GM20000 (cell line): ENCODE measurements at places on chromosomes 3 and 15.
A peak's percentile ranks its signal among the peaks of the same experiment; 100 is the strongest.

DNA sequence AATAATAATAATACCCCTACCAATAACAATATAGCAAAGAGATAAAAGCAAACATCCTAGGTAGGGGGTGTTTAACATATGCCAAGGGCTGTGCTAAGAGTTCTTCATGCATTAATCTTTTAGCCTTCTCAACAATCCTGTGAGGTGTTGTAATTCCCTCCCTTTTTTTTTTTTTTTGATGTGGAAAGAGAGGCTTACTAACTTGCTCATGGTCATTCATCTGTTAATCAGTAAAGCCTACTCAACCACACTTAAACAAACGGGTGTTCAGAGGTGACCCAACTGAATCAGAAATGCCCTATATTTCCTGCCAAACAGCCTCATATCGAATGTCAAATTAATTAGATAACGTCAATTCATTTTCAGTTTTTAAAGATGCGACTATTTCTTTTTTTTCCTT is 232.1 kb downstream of the CTNNB1 start:
- DNase-seq = no peak

DNA sequence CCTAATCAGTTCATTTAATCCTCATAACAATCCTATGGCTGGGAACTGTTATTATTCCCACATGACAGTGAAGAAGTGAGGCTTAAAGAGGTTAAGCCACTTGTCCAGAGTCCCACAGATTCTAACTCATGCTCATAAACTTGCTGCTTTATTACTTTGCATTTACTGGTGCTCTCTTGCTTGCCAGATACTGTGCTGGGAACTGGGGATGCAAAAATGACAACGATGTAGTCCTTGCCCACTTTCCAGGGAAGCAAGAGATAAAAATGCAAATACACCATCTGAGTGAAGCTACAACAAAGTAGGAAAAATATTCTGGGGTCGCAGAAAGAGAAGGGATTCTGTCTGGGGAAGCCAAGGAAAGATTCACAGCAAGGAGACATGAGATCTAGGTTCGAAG is 335.0 kb downstream of the VPS13C start:
- DNase-seq = no peak

GRCh38 chr3:19945969-19946831 is 697 bp upstream of the RAB5A start:
- DNase-seq = no peak

- DNase-seq = peak; percentile 49
These were observed 68.0 kb upstream of the XCR1 start for GRCh38 chr3:46095307-46095706.

DNA sequence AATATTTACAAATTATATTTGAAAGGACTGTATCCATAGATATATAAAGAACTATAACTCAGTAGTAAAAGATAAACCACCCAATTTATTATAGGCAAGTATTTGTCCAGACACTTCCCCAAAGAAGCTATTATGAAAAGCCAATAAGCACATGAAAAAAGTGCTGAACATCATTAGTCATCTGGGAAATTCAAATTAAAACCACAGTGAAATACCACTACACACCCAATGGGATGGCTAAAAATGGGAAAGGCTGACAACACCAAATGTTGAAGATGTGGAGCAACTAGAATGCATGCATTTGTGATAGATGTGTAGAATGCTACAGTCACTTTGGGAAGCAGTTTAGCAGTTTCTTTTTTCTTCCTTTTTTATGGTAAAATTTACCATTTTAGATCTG is 147.0 kb downstream of the PDE8A start:
- no peak for DNase-seq

DNA sequence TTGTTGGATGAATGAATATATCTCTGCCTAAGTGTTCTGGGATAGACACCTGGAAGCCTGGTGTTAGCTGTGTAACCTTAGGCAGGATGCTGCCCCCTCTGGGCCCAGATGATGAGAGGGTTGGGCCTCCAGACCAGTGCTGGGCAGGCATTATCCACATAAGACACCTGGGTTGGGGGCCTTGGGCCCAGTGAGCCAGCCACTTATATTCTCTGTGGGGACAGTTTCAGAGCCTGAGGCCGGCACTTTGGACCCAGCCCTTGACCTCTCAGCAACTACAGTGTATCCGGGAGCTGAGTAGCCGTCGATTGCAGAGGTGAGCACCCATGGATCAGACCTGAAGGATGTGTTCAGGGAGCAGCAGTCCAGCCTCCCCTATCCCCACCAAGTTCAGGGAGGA is 2.2 kb downstream of the HEMK1 start:
- no peak for DNase-seq

GRCh38 chr3:160676547-160677303 is at the start of gene ARL14:
Gene ARL14, plus strand, starts transcription at chr3:160677160. Its CDS starts 187 bp downstream, at chr3:160677347.
- DNase-seq = no peak

- DNase-seq = peak; percentile 15
These were observed 966 bp upstream of the C3orf80 start for GRCh38 chr3:160224256-160224655.

DNA sequence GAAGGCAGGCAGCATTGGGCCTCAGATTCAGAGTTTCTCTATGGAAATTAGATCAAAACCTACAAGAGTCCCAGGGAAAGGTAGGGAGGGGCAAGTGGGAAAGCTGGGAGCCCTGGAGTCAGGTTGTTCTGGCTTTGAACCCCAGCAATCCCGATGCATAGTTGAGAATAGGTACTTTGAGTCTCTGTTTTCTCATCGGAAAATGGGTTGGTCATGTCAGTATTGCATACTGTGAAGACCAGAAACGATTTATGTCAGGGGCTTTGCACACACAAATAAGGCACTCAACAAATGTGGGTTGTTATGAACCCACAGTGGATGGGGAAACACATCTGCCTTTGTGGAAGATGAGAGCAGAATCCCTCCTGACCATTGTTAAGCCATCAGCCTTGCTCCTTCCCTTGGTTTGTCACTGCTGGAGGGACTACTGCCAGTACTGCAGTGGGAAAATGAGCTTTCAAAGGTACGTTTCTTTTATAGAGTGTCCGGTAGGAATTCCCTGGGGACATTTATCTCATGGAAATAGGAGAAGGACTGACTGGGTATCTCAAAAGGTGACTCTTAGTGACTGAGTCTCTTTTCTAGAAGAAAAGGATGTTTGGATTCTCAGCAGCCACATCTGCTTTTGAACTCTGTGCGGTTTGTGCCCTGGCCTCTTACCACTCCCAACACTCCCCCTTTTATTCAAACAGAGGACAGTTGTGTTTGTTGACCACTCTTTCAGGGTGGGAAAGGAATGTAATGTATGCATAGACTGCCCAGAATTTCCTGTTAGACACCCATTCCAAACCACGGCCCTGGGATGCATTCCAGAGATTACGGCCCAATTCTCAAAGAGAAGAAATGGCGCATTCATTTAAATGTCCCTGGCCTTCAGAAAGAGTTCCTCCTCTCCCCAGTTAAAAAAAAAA is 54.6 kb upstream of the VILL start:
- DNase-seq = no peak

GRCh38 chr15:100141311-100142001 is 200.3 kb downstream of the ADAMTS17 start:
- DNase-seq = no peak

GRCh38 chr3:141930801-141931200 is 54.4 kb downstream of the ATP1B3 start:
- no peak for DNase-seq

- DNase-seq = no peak
These were observed 166.8 kb downstream of the TCF12 start for GRCh38 chr15:57085267-57085666.

DNA sequence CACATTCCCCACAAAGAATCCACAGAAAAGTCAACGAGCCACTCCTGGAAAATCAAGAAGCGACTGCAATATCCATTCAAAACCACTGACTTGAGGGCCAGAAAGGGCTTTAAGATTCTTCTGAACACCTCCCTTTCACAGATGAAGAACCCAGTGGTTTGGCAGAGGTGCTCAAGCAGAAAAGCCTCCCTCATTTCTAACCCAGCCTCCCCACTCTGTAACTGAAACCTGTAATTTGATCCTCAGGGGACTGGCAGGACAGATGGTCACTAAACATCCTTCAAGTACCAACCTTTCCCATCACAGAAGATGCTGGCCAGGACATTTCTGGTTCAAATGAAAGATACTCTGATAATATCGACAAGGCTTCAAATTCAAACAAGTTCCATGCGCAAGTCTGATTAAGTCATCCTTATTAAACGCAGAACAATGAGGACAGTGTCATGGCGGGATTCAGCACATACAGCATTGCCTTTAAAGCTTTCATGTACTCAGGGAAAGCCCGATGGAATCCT is 5.5 kb downstream of the SEMA5B start:
- DNase-seq = no peak

GRCh38 chr15:72939514-72940228 is 112.6 kb upstream of the NEO1 start:
- no peak for DNase-seq

- no peak for DNase-seq
These were observed 212.6 kb downstream of the ZBBX start for GRCh38 chr3:167167491-167167890.

DNA sequence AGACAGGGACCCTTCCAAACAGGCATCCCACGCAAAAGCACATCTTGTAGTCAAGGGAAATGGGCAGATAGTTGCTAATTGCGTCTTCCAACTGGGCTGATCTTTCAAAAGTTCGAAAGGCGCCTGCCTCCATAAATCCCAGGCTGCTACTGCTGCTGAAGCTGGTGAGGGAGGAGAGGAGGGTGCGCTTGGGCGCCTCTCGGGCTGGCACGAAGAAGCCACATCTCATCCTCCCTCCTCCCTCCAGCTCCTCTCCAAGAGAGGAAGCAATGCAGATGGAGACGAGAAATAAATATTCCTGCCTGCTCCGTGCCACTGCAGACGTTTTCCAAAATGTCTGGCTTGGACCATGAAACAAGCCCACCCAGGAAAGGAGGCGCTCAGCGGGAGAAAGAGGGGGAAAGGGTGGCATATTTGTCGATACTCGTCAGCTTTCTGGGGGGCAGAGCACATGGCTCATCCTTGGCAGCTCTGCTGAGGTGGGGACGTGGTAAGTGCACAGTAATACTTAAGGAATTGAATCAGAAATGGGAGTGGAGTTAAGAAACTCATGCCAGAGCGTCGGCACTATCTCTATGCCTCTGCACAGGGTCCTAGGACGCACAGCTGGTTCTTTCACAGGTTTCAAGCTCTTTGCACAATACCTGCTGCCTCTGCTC is 88.9 kb upstream of the FEZF2 start:
- DNase-seq = no peak

DNA sequence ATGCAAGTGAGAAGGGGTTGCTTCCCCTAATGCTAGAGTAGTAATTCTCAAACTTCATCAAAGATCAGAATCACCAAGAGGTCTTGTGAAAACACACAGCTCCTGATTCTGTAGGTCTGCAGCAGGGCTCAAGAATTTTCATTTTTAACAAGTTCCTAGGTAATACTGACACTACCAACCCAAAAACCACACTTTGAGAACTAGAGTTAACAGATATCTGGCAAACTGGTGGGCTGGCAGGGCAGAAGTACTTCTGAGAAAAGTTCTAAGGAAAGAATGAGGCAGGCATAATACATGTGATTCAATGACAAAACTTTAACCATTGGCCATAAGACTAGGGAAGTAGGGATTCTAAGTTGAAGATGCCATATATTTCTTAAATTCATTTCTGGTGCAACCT is 8.8 kb upstream of the MINDY2 start:
- DNase-seq = no peak

- DNase-seq = no peak
These were observed 99.4 kb upstream of the ADAMTSL3 start for GRCh38 chr15:83554558-83554957.

GRCh38 chr3:45225465-45226205 is 452 bp downstream of the TMEM158 start:
- peak; percentile 78 for DNase-seq

DNA sequence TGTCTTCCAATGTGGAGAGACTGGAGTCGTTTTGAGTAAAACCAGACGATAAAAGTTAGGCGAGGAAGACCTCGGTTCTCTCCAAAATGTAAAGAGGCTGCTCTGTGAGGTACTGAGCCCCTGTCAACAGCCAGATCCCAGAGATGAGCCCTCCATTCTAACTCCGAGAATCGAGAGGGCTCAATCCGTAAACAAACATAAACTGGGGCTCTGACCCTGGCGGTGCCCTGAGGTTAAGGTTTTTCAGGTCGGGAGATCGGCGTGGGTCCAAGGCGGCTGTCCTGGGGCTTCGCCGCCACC is 417 bp downstream of the TBCCD1 start:
- DNase-seq = peak; percentile 27

DNA sequence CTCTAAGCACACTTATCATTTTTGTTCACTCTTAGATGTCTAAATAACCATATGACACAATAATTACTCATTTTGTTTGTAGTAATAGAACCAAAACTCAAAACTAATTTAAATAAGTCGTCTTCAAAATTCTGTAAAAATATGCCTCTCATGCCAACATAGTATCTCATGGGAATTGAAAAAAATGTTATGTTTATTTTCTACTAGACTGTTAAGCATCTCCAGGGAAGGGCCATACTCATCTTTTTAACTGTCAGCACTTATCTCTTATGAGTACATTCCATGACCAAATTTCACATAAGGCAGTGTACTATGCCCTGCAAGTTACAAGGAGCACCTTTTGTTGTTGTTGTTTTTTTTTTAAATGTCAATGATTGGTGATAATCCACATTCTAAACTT is 18.3 kb upstream of the USF3 start:
- no peak for DNase-seq

DNA sequence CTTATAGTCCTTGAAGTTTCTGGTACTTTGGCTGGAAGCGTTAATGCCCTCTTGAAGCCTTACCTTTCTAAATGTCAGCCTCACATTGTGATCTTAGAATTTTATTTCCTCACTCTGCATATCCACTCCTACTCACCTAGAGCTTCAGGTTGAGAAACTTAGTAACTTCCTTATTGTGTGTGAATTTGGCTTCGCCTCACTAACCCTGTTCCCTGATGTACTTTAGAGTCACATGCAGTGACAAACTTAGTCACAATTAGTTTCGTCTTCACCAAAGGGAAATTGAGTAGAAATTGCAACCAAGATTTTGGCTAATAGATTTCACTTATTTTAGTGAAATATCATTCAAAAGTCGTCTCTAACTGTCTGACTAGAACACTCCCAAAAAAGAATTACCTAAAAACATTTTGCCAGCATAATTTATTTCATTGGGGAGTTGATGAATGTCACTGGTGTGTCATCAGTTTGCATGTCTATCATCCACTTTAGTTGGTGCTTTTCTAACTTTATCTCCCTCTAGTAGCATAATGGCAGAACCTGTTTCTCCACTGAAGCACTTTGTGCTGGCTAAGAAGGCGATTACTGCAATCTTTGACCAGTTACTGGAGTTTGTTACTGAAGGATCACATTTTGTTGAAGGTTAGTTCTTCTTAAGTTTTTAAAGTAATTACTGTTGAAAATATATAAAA is 960 bp downstream of the MFN1 start:
- peak; percentile 72 for DNase-seq

DNA sequence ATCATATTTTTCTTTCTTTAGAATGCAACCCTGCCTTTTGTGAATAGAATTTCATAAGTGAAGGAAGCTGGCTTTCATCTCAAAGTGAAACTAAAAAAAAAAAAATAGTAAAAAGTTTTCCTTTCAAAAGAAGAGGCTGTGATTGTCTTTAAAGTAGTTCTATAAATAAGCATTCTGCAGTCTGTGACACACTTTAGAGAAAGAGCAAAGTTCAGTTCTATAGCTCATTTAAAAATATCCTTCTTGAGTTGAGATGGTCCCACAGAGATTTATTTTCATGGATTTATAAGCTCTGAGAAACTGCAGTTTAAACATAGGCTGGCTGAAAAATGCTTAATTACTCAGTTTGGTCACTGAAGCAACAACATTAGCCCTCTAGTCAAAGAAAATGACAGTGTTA is 36.1 kb upstream of the CNTN6 start:
- DNase-seq = no peak
